ENCODE measurements at places on chromosomes 2 and 18.
A peak's percentile ranks its signal among the peaks of the same experiment; 100 is the strongest.

- H3K27ac ChIP-seq = no peak overlapping the region
- H3K36me3 ChIP-seq = no peaks in the 10 kb centered on the region
- no peak overlapping the region for H3K4me3 ChIP-seq
- H3K27me3 ChIP-seq = no peaks in the 10 kb centered on the region
- no peaks in the 10 kb centered on the region for H3K4me1 ChIP-seq
Observed at GRCh38 chr2:194319222-194319992, 1337.6 kb upstream of the SLC39A10 start.

GRCh38 chr2:117686699-117687098, 127.8 kb upstream of the DDX18 start:
- H3K27ac ChIP-seq = no peak overlapping the region
- no peaks in the 10 kb centered on the region for H3K27me3 ChIP-seq
- H3K36me3 ChIP-seq = no peaks in the 10 kb centered on the region
- H3K4me3 ChIP-seq = no peak overlapping the region

- no peaks in the 10 kb centered on the region for H3K36me3 ChIP-seq
- peaks cover 3% of the 10 kb centered on the region for H3K4me1 ChIP-seq
- no peaks in the 10 kb centered on the region for H3K27me3 ChIP-seq
- H3K27ac ChIP-seq = no peak overlapping the region
- no peak for DNase-seq
- H3K4me3 ChIP-seq = no peak overlapping the region
Observed at GRCh38 chr2:8141780-8142179, 540.1 kb upstream of the ID2 start.

DNA sequence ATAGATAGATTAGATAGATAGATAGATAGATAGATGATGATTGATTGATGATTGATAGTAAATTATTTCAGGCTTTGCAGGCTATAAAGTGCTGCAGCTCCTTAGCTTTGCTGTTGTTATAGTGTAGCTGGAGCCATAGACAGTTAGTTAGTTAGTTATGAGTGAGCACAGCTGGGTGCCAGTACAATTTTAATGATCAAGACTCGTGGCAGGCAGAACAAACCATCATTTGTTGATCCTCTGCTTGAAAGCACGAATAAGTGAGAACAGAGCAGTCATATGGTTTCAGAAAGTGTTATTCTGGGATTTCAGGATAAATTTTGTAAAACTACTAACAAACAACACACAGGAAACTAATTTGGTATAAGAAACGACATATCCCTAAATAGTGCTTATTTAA, 53.9 kb downstream of the THOC1 start:
- H3K4me1 ChIP-seq = no peaks in the 10 kb centered on the region
- no peak overlapping the region for H3K27ac ChIP-seq
- peaks cover 10% of the 10 kb centered on the region for H3K36me3 ChIP-seq
- no peak overlapping the region for H3K4me3 ChIP-seq

GRCh38 chr2:144052083-144052482, 467.8 kb downstream of the ZEB2 start:
- H3K4me3 ChIP-seq = no peak overlapping the region
- H3K4me1 ChIP-seq = no peaks in the 10 kb centered on the region
- H3K27me3 ChIP-seq = no peaks in the 10 kb centered on the region
- no peak for DNase-seq

DNA sequence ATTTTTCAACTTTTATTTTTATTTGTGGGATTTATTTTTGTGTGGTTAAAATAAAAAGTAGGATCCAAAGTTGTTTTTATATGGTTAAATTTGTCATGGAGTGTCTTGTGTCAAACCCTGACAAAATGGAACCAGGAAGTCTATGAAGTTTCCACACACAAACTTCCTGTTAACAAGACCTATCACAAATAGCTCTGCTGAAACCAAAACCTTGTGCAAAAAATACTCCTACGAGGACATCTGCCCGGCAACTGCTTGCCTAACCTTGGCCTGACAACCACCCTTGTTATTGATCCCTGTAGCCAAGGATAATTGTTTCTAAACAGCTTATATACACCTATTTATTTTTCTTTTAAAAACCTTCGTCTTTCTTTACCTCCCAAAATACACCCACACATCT, 389.6 kb downstream of the TRIB2 start:
- no peaks in the 10 kb centered on the region for H3K36me3 ChIP-seq
- DNase-seq = no peak
- H3K27me3 ChIP-seq = no peaks in the 10 kb centered on the region
- H3K4me1 ChIP-seq = no peaks in the 10 kb centered on the region

- no peak for DNase-seq
- no peaks in the 10 kb centered on the region for H3K27me3 ChIP-seq
- no peaks in the 10 kb centered on the region for H3K36me3 ChIP-seq
- no peak overlapping the region for H3K27ac ChIP-seq
Observed at GRCh38 chr18:77567205-77567604, 317.6 kb downstream of the GALR1 start.

DNA sequence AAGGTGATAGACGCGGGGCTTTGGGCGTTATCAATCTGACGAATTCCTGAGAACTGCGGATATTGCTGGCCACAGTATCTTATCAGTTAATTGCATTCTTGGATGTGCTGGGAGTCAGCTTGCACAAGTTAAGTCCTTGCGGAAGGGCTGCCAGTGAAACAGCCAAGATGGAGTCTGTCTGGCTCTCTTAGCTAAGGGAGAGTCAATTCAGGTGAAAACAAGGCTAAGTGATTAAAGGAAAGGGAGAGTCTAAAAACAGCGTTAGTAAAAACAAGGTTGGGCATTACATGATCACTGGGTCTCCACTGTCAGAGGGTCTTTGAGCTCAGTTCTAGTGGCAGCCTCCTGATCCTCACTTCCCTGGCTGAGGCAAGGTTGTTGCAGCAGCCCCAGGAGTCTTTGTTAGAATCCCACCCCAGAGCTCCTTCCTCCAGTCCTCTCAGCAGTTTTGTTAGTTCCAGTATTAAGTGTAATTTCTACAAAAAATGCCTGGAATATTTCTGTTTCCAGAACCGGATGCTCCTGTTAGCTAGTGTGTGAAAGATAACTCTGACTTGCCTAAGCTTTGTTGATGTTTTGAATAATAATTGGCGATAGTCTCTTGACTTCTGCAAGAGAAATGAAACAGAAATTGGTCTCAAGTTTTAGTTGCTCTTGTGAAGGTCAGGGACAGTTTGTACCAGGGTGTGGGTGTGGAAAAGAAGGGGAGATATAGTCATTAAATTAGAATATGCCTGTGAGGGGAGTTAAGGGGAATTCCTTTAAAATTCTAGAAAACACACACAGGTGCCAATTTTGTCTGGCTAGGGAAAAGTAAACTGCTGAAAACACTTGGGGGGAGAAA, 10.6 kb downstream of the CFLAR start:
- H3K27ac ChIP-seq = peak overlapping the region; percentile 100
- DNase-seq = no peak
- H3K27me3 ChIP-seq = no peaks in the 10 kb centered on the region
- H3K4me3 ChIP-seq = peak overlapping the region; percentile 2
- H3K36me3 ChIP-seq = no peaks in the 10 kb centered on the region

DNA sequence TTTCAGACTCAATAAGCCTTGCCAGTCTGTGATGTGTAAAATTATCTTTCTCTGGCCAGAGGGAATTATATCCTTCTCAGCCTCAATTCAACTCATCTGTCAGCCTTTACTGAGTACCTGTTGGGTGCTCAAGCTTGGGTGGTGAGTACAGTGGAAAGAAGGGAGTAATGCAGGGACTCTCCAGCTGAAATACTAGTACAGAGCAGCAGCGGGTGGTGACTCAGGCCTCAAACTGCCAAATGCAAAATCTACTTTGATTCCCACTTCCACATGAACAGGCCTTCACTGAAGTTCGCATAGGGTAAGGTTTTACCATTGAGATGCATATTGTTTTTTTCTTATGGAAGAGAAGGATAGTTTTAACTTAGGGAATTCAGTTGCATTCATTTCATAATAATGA, 326.8 kb downstream of the LRRTM1 start:
- no peaks in the 10 kb centered on the region for H3K4me1 ChIP-seq
- no peak overlapping the region for H3K27ac ChIP-seq
- H3K36me3 ChIP-seq = no peaks in the 10 kb centered on the region
- H3K4me3 ChIP-seq = no peak overlapping the region

DNA sequence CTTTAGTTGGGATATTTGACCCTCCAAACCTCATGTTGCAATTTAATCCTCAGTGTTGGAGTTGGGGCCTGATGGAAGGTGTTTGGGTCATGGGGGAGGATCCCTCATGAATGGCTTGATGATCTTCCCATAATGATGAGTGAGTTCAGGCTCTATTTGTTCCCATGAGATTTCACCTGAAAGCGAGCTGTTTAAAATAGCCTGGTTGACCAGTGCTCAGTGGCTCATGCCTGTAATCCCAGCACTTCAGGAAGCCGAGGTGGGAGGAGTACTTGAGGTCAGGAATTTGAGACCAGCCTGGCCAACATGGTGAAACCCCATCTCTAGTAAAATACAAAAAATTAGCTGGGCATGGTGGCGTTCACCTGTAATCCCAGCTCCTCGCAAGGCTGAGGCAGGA, 14.9 kb upstream of the PSME4 start:
- H3K4me3 ChIP-seq = no peak overlapping the region
- H3K4me1 ChIP-seq = peaks cover 10% of the 10 kb centered on the region
- H3K27ac ChIP-seq = no peak overlapping the region
- H3K27me3 ChIP-seq = no peaks in the 10 kb centered on the region

- H3K4me3 ChIP-seq = no peak overlapping the region
- H3K27ac ChIP-seq = no peak overlapping the region
Observed at GRCh38 chr2:105617631-105618350, 126.9 kb upstream of the NCK2 start.

GRCh38 chr18:25399554-25399953, 47.6 kb upstream of the ZNF521 start:
- no peaks in the 10 kb centered on the region for H3K4me1 ChIP-seq
- no peak for DNase-seq
- H3K36me3 ChIP-seq = no peaks in the 10 kb centered on the region
- no peaks in the 10 kb centered on the region for H3K27me3 ChIP-seq
- no peak overlapping the region for H3K4me3 ChIP-seq

GRCh38 chr2:175097297-175097696, 70.7 kb downstream of the ATF2 start:
- no peaks in the 10 kb centered on the region for H3K4me1 ChIP-seq
- DNase-seq = no peak
- no peak overlapping the region for H3K27ac ChIP-seq
- H3K27me3 ChIP-seq = no peaks in the 10 kb centered on the region
- no peak overlapping the region for H3K4me3 ChIP-seq

GRCh38 chr2:128315122-128315828, 3.4 kb downstream of the HS6ST1 start:
- no peak overlapping the region for H3K27ac ChIP-seq
- DNase-seq = peak; percentile 69
- no peaks in the 10 kb centered on the region for H3K27me3 ChIP-seq
- H3K4me1 ChIP-seq = peaks cover 26% of the 10 kb centered on the region
- no peak overlapping the region for H3K4me3 ChIP-seq
- no peaks in the 10 kb centered on the region for H3K36me3 ChIP-seq

DNA sequence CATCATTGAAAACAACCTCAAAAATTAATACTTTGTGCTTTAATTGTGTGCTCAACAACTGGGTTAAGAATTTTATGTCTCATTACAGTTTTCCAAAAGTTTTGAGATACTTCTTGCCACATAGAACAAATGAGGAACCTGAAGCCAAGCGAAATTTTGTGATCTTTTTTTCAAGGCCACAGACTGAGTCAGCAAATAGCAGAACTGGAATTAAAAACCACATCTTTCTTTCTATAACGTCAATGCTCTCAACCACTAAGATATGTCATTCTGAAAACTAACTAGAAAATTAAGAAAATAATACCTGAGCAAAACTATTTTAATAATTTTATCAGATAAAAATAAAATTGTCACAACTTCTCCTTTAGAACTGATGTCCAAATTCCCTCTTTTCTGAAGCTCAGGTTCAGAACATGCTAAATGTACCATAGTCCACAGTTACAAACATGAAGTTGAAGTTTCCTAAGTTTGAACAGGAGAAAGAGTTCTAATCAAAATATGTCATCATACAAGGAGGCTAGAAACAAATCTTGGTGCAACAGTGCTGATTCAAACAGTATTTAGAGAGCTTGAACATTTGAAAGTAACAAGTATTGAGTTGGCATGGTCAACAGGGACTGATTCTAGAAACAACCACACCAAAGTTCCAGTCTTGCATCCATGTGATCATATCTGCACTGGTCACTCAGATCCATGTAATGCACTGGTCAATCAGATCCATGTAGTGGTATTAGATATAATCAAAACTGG, 27.6 kb upstream of the CALCRL start:
- no peak for DNase-seq
- no peaks in the 10 kb centered on the region for H3K27me3 ChIP-seq
- H3K4me1 ChIP-seq = no peaks in the 10 kb centered on the region
- H3K4me3 ChIP-seq = no peak overlapping the region
- H3K27ac ChIP-seq = no peak overlapping the region
- no peaks in the 10 kb centered on the region for H3K36me3 ChIP-seq

DNA sequence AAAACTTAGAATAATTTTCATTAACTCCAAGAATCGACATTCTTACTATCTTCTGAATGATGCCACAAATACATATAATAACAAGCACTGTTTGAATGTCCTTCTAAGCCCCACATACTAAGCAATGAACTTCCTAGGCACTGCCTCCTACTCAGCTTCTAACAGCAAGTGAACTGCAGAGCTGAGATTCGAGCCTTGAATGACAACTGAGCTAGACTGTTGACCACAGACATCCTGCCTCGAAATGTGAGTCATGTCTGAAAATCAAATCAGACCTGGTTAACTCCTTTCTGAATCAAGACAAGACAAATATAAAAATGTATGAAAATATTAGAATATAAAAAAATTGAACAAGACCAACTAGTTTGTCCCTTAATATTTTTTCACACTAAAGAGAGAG, 108.1 kb downstream of the MYT1L start:
- no peaks in the 10 kb centered on the region for H3K27me3 ChIP-seq
- no peak overlapping the region for H3K4me3 ChIP-seq
- no peaks in the 10 kb centered on the region for H3K36me3 ChIP-seq
- no peak overlapping the region for H3K27ac ChIP-seq
- no peaks in the 10 kb centered on the region for H3K4me1 ChIP-seq

DNA sequence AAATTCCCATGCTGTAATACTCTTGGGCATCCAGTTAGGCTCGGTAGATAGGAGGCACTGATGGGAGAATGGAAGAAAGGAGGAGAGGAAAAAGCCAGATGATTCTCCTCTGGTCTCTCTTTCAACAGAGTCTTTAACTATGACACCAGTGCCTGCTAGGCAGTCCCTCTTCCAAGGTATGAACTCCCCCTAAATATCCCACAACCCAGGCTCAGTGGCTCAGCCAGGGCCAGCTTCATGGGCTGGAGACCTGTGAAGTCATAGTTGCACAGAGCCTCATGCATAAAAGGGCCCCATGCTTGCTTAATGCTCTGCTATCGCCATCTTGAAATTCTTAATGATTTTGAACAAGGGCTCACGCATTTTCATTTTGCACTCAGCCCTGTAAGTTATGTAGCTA, 869.2 kb upstream of the GCFC2 start:
- H3K4me1 ChIP-seq = no peaks in the 10 kb centered on the region
- H3K27ac ChIP-seq = no peak overlapping the region
- H3K27me3 ChIP-seq = no peaks in the 10 kb centered on the region
- H3K4me3 ChIP-seq = no peak overlapping the region

DNA sequence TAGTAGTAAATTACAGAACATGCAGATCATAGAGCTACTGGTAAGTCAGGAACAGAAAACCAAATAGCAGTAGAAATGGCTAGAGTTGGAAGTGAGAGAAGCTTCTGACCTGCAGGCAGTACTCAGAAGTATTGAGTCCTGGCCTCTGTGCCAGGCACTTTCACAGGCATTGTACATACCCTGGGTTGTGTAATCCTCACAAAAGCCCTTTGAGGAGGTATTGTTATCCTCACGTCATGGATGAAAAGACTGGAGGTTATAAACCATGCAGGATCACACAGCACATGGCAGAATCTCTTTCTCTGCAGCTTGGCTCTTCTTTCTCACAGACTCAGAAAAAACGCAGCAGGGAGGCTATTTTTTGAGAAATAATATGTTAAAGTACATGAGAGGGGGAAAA, 789.3 kb upstream of the FAM98A start:
- H3K4me1 ChIP-seq = no peaks in the 10 kb centered on the region
- no peaks in the 10 kb centered on the region for H3K27me3 ChIP-seq
- no peaks in the 10 kb centered on the region for H3K36me3 ChIP-seq
